WTC11 (cell line): ENCODE measurements at places on chromosomes 12 and 14.

DNA sequence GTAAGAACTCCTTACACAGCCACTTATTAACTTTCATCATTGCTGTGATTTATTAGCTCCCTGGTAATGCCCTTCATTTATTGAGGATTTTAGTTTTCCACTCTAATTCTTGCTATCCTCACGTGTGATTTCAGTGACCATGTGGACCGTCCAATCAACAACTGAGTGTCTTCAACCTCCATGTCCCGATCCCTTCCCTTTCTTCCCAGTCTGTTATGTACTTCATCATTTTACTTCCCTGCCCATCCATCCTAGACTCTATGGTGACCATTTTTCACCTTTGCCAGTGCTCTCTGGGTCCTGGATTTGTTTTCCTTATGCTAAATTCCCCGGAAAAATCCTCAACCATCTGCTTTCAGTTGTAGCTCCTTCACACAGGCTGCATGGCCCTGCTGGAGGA lies 111.0 kb downstream of the MSRB3 start:
- no peak for DNase-seq

DNA sequence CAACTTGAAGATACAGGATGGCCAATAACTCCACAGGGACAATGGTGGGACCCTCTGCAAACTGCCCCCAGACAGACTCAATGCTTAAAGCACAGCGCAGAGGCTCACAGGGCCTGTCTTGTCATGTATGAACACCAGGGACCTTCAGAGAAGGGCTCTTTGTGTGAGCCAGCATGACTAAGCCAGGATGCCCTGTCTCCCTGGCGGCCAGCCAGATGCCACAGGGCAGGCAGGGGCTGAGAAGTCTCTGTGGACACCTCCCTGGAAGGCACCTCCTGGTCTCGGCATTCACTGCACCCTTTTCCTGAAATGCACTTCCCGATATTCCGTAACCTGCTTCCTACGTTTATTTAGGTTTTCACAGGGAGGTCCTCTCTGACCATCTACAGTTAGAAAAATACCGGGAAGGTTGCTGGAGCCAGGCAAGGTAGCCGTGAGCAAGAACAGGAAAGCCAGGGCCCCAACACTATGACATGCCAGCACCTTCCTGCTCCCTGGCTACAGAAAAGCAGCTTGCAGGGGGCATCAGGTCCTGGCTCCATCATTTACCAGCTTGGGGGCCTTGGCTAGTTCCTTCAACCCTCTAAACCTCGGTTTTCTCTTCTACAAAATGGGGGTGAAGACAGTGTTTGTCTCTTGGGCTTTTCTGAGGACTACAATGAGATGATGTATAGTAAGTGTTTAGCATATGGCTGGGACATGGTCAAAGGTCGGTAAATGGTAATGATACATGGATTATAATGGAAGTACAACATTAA lies 65.0 kb downstream of the PITPNM2 start:
- DNase-seq = no peak

- peak; percentile 74 for DNase-seq
These were observed 2.9 kb upstream of the CACNB3 start for GRCh38 chr12:48815126-48816110.

GRCh38 chr14:74531467-74531866 lies 37.9 kb downstream of the ISCA2 start:
- peak; percentile 77 for DNase-seq

DNA sequence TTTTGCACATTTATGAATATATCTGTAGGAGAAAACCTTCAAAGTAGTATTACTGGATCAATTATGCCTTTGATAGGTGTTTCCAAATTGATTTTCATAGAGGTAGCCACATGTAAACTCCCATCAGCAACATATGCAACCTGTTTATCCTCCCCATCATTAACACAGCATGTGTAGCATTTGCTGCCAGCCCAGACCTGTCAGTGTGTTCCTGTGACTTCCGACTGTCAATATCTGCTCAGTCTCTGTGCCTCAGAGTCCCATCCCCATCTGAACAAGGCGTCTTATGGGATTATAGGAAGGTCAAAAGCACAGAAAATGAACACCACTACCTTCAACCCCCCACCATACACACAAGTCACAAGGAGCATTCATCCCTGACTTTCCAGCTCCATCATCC lies 9.5 kb upstream of the CAPRIN2 start:
- DNase-seq = no peak

- no peak for DNase-seq
These were observed 4.4 kb upstream of the NID2 start for GRCh38 chr14:52073251-52073650.

DNA sequence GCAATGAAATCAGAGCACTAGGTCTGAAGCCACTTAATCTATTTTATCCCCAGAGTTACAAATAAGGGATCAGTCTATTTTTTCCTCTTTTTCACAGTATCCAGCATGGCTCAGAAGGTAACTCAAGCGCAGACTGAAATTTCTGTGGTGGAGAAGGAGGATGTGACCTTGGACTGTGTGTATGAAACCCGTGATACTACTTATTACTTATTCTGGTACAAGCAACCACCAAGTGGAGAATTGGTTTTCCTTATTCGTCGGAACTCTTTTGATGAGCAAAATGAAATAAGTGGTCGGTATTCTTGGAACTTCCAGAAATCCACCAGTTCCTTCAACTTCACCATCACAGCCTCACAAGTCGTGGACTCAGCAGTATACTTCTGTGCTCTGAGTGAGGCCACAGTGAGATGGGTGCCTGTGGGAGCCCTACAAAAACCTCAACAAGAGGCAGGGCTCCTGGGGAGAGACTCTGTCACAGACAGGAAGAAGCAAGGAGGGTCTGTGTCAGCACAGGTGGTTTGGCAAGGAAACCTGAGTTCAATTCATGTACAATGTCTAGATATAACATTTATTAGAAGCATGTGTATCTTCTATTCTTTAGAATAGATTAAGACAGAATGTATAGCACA lies 334.3 kb upstream of the OR4E1 start:
- DNase-seq = no peak
